NCI-H460 (cell line): ENCODE measurements at places on chromosomes 1 and 21.

GRCh38 chr1:45407629-45408287, 67.5 kb upstream of the MUTYH start:
- DNase-seq = no peak

- DNase-seq = no peak
Observed at GRCh38 chr1:161390559-161390858, 22.8 kb upstream of the CFAP126 start.

- no peak for DNase-seq
Observed at GRCh38 chr1:169102567-169102966, 3.9 kb upstream of the ATP1B1 start.

GRCh38 chr1:201123866-201124265, 3.1 kb downstream of the ASCL5 start:
- no peak for DNase-seq
